ENCODE measurements at places on chromosomes 5 and 9.

DNA sequence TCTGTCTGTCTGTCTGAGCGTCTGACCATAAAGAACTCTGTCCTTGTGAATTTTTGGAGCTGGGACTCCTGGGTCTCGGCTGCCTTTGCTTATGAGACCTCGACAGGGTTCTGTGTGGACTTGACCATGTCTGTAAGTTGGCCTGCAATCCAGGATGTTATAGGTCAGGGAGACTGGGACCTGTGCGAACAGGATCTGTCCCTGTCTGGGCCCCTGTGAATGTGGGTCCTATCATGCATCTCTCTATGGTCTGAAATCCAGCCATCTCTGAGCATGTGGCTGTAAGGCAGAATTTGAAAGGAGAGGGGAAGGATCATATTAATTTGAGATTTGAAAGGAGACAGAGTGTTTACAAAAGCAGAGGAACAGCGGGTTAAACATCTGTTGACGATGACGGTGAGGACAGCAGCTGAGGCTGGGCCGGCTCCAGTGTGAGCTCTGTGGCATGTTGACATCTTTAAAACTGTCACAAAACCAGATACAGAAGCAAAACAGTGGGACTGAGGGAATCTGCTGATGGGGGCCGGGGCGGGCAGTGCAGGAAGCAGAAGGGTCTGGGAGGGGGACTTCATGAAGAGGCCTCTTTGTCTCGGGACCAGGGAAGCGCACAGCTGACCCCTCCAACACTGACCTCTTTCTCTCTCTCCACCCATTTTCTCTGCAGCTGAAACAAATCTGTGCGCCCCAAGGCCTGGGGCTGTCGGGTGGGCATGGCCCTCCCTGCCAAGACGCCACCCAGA is 19.1 kb upstream of the MVB12B start:
- DNase-seq, result no peak

GRCh38 chr9:112086627-112087026 is 88.5 kb downstream of the SUSD1 start:
- no peak for DNase-seq

- DNase-seq, result peak; percentile 59
Measured at GRCh38 chr9:125747053-125747764, at the start of gene PBX3. PBX3 (plus strand) TSS chr9:125747373.

GRCh38 chr9:80175286-80176150 is 603.8 kb downstream of the TLE4 start:
- peak; percentile 34 for DNase-seq

DNA sequence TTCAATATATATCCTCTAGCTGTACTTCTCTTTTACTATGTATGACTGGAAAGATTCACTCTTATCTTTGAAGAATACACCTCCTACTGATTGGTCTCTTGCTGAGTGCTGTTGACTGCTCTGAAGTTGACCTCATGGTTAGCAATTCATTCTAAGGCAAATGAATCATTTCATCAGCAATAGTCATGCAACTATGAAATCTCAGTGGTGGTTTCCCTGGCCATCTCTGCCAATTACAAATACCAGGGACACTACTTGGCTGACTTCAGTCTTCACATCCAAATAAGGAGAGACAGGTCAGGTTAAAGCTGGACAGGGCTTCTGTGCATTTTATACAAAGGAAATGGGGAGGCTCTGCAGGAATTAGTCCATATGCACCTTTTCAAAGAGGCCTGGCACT is 333.5 kb upstream of the ACTBL2 start:
- DNase-seq, result no peak

DNA sequence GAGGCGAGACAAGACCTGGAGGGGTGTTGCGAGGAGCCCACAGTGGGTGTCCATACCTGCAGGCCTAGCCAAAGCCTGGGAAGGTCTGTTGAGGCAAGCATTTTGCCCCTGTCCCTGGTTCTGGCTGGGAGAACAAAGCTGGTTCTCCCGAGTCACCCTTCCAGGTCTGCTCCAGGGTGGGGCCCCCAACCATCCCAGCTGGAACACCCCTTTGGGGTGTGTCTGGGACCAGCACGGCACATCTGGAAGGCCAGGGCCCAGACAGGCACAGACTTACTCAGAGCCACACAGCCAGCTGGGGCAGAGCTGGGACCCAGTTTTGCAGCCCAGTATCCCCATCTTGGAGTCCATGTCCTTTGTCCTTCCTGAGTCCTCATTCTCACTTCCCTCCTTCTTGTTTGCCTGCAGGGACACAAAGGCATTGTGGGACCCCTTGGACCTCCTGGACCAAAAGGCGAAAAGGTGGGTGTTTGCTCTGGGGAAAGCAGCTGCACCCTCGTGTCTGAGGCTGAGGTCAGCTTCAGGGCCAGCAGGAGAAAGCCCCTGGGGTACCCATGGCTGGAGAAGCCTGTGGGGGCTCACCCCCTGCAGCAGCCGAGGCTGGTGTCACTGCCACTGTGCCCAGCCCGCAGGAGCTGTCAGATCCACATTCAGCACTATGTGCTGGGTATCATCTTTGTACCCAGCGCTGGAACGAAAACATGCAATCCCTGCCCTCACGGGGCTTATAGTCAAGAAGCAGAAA is 38.4 kb upstream of the ORM1 start:
- DNase-seq, result no peak

GRCh38 chr9:31868830-31869229 is 515.6 kb upstream of the ACO1 start:
- DNase-seq, result no peak

GRCh38 chr5:54463713-54464112 is 8.2 kb downstream of the HSPB3 start:
- no peak for DNase-seq

GRCh38 chr5:99089822-99090549 is 161.2 kb upstream of the CHD1 start:
- no peak for DNase-seq

DNA sequence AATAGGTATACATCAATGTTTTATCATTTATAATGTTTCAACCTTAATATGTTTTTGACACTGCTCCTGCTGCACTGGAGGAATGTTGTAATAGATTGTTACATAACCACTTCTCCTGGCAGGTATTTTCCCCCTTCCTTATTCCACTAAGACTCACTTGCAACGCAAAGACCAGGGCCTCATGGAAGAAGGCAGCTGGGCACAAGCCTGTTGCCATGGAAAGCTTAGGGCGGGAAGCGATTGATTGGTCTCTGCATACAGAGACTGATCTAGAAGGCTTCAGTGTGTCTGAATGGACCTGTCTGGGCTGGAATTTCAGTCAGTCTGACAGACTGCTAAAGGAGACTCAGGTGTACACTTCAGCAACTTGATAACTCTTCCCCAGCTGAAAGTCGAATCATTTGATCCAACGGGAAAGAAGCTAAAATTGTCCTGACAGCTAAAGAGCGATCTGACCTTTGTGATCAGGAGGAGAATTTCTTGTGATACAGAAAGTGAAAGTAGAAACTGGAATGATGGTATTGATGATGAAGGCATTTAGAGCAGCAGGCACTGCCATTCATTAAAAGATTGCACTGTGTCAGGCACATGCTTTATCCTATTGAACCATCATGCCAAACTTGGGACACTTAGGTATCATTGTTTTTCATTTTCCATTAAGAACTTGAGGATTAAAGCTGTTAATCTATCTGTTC is 65.1 kb downstream of the GRIA1 start:
- no peak for DNase-seq

DNA sequence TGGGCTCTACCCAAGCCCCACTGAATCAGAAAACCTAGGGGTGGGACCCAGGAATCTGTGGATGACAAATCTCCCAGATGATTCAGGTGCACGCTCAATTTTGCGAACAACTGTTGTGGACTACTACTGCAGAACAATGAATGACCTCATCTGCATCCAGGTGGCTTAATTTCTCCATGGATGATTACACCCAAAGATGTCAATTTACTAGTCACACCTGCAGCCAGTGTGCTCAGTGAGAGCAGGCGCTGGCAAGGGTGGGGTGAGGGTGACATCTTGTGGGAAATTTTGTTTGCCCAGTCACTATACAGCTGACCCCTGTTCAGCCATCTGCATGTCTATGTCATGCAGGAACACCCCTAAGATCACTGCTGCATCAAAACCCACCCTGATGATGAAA is 118.2 kb downstream of the ENTREP1 start:
- DNase-seq, result no peak

DNA sequence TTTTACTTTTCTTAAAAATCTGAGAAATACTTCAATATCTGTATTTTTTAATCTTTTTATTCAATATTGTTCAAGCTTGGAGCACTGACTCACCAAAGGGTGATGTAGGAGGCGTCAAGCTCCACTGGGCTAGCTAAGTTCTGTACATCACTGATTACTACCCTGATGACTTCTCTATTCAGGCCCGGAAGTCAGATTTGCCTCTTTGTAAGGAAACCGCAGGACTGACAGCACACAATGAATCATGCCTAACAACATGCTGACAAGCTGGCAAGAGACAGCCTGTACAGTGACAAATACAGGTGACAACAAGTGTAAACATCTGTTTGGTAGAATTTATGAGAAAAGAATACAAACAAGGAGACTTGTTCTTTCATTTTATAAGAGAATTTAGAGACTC is 627.9 kb upstream of the RORB start:
- DNase-seq, result no peak

GRCh38 chr5:138349852-138350562 is 2.5 kb upstream of the KDM3B start:
- DNase-seq, result no peak

GRCh38 chr5:41748631-41749030 is 121.6 kb downstream of the OXCT1 start:
- DNase-seq, result no peak

- no peak for DNase-seq
Measured at GRCh38 chr5:120882038-120882775, 418.1 kb downstream of the PRR16 start.

DNA sequence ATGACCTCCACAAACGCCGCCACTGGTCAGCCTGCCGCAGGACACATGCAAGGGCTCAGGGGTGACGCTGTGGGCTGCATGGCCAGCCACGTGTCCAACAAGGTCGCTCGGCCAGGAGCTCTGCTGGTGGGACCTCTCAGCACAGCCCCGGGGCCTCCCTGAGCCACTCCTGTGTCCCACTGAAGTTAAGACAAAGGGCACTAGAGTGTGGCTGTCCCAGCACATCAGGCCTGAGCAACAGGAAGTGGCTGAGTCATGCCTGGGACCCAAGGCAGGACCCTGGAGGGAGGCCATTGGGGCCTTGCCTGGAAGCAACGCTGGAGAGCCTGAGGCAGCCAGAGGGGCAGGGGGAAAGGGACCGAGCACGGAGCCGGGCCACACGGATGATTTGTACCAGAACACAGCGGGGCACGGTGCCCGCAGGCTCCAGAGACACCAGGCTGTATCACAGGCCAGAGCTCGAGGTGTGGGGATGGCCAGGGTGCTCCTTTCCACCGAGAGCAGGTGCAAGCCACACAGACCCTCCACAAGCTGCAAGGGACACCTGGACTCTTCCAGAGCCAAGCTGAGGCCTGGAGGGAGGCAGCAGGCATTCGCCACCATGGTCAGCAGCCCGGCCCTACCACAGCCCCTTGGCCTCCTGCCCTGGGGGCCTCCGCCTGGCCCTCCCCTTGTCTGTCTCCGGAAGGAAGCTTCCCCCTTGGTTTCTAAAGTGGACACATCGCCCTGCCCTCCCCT is 6.5 kb upstream of the TMEM210 start:
- DNase-seq, result no peak

GRCh38 chr5:65290677-65291076 is 191.0 kb downstream of the ADAMTS6 start:
- DNase-seq, result no peak

GRCh38 chr5:77172713-77173328 is 37.7 kb upstream of the PDE8B start:
- DNase-seq, result no peak

DNA sequence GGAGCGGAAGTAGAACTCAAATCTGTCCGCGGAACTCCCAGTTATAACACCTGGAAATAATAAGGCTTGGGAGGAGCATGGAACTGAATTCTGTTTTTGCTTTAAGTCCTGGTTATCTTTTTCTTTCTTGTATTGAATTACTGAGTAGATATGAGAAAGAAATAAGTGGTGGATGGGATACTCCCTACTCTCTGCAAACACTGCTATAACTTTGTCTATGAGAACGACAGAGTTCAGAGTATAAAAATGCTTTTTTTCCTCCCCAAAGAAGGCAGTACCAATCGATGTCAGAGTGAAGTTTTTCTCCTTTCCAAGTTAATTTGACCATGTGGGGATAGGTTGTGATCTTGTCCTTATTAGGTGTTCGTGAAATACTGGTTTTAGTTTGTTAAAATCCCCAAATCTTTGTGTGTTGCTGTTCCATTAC is 1.2 kb downstream of the RIC1 start:
- peak; percentile 55 for DNase-seq

- no peak for DNase-seq
Measured at GRCh38 chr5:132771503-132771998, 5.5 kb downstream of the SEPTIN8 start.

DNA sequence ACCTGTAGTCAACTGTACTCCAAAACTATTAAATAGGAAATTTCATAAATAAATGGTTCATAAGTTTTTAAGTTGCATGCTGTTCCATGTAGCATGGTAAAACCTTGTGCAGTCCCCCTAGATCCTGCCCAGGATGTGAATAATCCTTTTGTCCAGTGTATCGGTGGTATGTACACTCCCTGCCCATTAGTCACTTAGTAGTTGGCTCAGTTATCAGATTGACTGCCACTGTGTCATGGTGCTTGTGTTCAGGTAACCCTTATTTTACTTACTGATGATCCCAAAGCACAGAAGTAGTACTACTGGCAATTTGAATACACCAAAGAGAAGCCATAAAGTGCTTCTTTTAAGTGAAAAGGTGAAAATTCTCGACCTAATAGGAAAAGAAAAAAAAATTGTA is 134.2 kb downstream of the RNF180 start:
- DNase-seq, result no peak

- DNase-seq, result no peak
Measured at GRCh38 chr5:150340614-150341255, 16.8 kb upstream of the TCOF1 start.

DNA sequence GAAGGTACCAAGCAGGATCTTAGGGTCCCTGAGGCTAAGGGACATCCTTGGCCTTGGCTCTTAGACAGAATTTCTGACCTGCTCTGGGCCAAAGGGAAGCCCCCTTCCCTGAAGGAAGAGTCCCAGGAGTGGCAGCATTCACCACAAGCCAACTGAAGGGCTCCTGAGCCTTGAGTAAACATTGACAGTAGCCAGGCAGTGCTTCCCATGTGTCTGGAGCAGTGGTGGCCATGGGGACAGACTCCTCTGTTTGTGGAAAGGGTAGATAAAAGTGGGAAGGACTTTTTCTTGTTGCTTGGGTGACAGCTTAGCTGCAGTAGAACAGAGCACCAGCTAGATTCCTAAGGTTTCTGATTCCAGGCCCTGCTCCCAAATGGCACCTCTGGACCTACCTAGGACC is 61.4 kb upstream of the VLDLR start:
- no peak for DNase-seq

DNA sequence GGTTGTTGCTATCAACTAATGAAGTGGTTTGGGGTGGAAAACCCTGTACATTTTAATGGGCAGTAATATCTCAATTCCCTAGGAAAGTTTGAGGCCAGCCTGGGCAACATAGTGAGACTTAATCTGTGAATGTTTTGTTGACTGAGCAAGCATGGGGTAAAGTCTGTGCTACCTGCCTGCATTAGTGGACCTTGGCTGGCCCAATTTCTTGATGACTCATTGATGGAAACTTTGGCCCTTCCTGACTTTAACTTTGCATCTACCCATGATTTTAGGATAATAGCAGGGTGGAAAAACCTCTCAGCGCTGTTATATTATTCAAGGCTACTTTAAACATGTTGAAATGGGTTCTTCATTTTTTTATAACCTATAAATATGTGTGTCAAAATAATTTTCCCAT is 389.4 kb upstream of the RORB start:
- no peak for DNase-seq

All from muscle of arm (tissue), 14 donors.